ENCODE measurements at places on chromosomes 3 and 15.

- no peak for DNase-seq
These were observed 79.5 kb upstream of the UMPS start for GRCh38 chr3:124650798-124651197.

DNA sequence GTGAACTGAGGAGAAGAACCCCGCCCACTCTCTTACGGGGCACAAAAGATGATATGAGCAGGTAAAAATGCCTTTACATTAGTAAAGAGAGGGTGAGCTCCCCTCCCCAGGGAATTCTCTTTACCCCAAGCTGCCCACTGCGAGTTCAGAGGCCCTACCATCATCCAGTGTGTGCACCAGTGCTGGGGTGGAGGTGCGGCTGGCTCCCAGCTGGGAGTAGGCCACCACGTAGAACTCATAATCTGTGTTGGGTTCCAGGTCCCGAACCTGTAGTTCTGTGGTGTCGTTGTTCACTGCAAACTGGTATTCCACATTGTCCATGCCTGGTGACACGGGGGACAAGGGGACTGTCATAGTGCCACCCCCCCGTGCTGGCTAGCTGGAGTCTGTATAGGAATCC lies 17.1 kb upstream of the IGDCC3 start:
- DNase-seq: no peak

GRCh38 chr3:152307829-152308474 lies 39.2 kb downstream of the MBNL1 start:
- no peak for DNase-seq

DNA sequence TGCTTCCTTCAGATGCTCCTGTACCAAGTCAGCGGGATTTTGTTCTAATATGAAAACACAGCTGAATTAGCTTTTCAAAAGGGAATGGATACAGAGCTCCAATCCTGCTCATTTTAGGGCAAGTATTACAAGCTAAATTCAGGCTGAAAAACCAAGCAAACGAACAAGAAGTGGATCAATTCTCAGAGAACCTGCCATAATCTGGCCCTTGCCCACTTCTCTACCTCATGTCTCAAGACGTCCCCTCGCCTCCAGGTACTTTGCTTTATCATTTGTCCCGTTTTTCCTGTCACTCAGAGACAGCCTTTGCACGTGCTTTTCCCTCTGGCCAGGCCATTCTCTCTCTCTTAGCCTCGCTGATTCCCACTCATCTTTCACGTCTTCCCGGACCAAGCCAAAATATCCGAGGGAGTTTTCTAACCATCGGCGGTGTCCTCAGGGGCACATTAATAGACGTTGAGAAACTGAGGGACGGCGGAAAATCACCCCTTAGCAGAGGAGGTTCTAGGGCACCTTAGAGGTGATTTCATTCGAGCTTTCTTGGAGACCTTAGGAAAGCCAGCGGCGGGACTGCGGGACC lies 654 bp downstream of the SUSD5 start:
- no peak for DNase-seq

- no peak for DNase-seq
These were observed 95.1 kb upstream of the MRPS22 start for GRCh38 chr3:139248593-139249255.

- DNase-seq: peak; percentile 41
These were observed 23.5 kb downstream of the MYH15 start for GRCh38 chr3:108486941-108487340.

- DNase-seq: no peak
These were observed 432.0 kb downstream of the ZPLD1 start for GRCh38 chr3:102866845-102867244.

DNA sequence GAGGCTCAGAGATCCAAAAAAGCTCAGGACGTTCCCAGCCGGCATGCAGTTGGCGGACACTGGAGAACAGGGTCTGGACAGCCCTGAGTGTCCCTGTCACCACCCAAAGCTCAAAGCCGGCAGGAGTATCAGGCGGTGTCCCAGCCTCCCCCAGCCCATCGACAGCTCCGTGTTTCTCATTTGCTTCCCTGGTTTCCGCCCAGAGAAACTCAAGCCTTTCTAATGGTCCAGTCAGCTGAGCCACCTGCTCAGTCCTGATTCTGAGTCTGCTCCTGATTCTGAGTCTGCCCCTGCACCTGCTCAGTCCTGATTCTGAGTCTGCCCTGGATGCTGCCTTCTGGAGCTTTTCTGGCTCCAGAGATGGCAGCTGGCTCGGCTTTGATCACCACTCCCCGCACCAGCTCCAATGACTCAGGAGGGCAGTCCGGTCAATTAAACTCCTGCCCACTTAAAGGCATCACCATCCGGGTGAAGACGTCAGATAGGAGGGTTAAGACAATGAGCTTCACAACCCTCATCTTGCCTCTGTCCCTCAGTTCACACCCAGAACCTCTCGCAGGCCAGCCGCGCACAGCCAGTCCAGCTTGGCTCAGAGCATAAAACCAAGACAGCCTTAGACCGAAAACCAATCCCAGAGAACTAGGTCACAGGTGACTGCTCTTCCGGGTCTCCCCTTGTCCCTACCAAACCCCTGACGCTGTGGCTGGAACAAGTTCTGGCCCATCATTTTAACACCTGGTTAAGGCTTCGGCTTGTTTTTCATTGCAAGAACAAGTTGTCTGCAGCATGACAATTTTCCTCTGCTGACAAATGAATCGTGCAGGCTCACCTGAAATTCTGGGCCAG lies 6.8 kb downstream of the PCSK6 start:
- DNase-seq: peak; percentile 74

DNA sequence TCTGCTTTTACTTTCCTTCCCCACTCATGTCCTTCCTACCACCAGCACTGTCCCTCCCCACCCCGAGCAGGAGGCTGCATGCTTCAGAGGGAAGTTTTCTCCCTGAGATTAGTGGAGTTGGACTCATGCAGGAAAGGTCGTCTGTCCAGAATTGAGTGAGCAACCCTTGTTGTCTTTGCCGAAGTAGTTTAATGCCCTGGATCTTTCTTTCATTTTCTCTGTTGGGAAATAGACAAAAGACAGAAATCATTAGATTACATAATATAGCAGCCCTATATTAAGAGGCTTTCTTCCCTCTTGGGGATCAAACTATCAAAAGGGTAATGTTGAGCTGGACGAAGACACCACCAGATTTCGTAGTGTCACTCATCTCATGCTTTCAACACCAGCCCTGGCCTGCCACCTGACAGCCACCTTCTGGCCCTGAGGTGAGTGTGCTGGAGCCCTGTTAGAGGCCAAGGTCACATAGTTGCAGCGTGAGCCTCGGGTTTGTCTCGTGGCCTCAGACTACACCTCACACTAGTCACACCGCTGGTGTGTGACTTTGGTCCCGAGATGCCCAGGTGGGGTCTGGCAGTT lies 231.0 kb downstream of the ITPR1 start:
- peak; percentile 55 for DNase-seq

DNA sequence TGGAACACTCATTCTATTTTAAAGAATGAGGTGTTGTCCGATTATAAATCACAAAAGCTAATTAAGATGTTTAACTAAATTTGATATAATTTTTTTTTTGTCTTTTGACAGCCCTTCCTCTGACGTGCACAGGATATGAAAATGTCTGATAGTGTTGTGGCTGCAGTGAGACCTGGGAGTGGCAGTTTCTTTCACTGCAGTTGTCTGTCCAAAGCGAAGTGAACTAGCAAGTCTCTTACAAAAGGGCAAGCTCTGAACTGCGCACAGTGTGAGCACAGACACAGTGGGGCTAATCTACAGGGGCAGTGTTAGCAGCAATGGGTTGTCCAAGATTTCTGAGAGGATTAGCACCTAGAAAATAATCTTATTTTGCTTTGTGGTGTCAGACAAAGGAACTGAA lies 29.1 kb upstream of the MYRIP start:
- DNase-seq: no peak

DNA sequence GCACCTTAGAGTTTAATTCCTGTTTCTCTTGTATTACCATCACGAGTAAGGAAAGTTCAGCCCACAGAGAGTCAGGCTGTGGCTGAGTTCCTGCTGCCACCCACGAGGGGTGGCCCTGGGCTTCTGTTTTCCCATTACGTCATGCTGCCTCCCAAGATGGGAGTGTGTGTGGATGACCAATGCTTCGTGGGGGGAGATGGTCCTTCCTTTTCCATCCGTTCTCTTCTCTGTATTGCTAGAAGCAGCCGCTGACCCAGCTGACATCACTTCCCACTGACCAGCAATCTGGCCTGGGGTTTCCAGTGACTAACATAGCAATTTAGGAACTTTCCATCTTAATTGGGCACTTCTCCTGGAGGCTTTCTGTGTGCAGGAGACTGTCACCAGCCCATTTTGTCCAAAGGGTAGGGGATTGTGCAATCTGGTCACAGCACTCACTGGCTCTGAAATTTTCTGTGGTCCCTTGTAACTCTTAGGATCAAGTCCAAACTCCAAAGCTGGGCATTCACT lies 9.3 kb downstream of the IRAK2 start:
- peak; percentile 67 for DNase-seq

GRCh38 chr15:67922971-67923945 lies 83.4 kb upstream of the RNU6-1 start:
- DNase-seq: no peak

DNA sequence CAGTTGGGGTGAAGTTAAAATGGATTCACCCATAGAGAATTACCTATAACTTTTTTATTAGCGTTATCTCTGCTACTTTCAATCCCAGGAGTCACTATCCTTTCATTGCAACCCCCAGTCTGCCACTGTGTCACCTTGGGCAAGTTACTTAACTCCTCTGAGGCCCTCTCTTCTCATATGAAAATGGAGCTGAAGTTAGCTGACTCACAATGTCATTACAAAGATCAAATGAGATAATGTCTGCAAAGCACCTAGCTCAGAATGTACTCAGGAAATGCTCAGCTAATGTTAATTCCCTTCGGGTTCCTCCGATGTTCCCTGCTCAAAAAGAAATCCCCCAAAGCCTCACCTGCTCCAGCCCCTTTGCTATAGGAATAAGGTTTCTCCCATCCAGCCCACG lies 50.0 kb downstream of the TRIM42 start:
- no peak for DNase-seq

GRCh38 chr3:184543256-184543655 lies 18.3 kb upstream of the EPHB3 start:
- DNase-seq: no peak

DNA sequence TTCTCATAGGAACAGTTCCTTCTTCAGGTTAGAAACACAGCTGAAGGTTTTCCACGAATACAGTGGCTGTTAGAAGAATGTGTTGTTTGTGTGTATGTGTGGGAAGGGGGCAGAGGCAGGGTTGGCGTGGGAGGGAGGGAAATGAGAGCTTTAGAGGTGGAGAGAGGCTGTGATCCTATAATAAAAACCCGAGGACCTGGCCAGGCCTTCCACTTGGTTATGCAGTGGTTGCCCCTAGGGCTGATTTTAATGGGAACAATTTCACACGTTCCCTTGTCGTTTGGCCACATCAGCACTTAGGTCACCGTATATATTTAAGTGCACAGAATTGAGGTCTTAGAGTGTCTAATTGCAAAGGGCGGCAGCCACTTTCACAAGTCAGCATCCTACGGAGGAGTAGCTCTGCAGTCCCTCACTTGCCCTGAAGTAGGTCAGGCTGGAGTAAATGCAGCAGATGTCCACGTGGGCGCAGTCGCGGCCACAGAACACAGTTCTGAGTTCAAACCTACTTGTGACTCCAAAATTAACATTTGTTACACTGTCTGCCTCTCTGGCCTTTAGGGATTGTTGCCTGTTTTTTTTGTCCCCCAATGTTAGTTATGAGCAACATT lies 85.6 kb downstream of the PDCD6IP start:
- DNase-seq: peak; percentile 47

GRCh38 chr3:99509224-99509623 lies 129.2 kb upstream of the COL8A1 start:
- DNase-seq: no peak

- DNase-seq: no peak
These were observed 26.9 kb upstream of the CA12 start for GRCh38 chr15:63408524-63408923.

GRCh38 chr3:103991-104390 lies 92.6 kb upstream of the CHL1 start:
- DNase-seq: no peak

GRCh38 chr3:16103472-16103871 lies 71.0 kb upstream of the GALNT15 start:
- DNase-seq: no peak

GRCh38 chr3:157135671-157136396 lies 24.1 kb downstream of the CCNL1 start:
- peak; percentile 26 for DNase-seq

DNA sequence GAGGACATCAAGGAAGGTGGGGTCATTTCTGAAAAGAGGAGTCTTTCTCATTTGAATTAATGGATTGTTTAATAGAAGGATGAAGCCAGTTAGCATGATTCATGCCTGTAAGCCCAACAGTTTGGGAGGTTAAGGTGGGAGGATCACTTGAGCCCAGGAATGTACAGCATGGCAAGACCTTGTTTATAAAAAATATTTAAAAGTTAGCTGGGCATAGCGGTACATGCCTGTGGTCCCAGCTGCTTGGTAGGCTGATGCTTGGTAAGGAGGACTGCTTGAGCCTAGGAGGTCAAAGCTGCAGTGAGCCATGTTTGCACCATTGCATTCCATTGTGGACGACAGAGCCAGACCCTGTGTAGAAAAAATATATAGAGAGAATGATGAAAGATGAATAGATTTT lies 165.5 kb downstream of the ALCAM start:
- DNase-seq: no peak

DNA sequence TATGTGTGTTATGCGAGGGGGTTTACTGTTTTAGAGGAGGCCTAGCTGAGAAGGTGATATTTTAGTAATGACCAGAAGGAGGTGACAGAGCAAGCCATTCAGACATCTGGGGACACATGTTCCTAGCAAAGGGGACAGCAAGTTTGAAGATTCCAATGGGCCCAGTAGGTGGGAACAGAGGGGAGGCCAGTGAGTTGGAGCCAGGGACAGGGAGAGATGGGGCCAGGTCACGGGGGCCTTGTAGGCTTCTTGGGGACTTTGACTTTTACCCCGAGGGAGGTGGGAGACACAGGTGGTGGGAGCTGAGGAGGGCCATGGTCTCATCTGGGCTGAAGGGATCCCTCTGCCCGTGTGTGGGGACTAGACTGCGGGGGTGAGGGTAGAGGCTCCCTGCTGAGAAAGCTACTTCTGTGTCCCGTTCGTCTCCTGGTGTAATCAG lies 72.5 kb downstream of the MGLL start:
- DNase-seq: no peak

DNA sequence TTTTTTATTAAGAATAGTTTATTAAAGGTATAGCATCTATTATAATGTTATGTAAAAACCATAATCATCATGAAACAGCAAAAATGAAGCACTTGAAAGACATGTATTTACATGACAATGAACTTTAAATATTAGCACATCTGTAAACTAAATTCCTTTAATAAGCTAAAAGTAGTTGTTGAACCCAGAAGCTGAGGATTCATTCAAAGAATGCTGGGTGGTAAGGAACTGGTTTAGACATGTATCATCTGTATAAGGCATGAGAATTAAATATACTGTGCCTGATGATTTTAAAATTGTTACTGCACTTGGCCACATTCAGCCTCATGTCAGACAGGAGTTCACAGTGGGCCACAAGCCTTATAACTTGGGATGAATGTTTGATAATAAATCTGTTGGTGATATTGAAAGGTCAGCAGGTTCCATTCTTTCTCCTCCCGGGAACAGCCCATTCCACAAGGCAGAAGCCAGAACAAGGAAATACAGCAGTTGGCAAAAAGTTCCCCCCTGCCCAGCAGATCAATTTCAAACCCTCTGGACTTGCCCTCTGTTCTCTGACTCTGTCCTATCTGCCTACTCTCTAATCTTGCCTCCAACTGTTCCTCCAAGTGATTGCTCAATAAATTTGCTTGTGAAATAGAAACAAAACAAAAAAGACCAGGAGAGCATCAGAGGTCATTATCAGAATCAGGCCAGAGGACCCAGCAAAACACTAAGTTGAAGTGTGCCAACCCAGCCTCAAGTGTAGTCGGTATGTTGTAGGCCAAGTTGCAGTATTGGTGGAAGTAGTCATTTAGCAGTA lies 49.8 kb upstream of the TEX264 start:
- no peak for DNase-seq

- DNase-seq: no peak
These were observed 662.4 kb upstream of the BCHE start for GRCh38 chr3:166499636-166500035.
